ENCODE measurements at places on chromosomes 6 and 20. TPM values are rescaled to one million over a fixed set of nuclear protein-coding genes. Genes with fewer than 3 reads are reported as not detected.

DNA sequence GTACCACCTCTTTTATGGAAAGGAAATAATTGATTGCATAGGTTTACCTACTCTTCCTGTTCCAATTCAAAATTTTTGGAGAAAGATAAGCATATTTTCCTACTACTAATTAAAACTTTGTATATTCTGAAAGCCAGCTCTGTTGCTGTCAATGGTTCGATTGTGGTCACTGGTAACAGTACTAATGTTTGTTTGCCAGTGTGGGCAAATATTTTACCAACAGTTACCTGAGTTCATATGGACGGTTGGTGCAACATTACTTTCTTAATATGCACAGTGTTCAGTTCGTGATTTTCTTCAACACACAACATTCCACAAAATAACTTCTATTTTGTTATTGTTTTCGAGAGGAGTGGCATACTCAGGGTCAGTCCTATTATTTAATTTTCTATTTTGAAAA, 17.1 kb upstream of the CTAGE9 start:
- no peak for DNase-seq

- DNase-seq: no peak
These were observed 14.1 kb downstream of the NFATC2 start for GRCh38 chr20:51528263-51529027.

GRCh38 chr6:6057442-6058053, 50.8 kb upstream of the NRN1 start:
- peak; percentile 21 for DNase-seq

GRCh38 chr20:63280929-63281545, 8.4 kb downstream of the ARFGAP1 start:
- no peak for DNase-seq

DNA sequence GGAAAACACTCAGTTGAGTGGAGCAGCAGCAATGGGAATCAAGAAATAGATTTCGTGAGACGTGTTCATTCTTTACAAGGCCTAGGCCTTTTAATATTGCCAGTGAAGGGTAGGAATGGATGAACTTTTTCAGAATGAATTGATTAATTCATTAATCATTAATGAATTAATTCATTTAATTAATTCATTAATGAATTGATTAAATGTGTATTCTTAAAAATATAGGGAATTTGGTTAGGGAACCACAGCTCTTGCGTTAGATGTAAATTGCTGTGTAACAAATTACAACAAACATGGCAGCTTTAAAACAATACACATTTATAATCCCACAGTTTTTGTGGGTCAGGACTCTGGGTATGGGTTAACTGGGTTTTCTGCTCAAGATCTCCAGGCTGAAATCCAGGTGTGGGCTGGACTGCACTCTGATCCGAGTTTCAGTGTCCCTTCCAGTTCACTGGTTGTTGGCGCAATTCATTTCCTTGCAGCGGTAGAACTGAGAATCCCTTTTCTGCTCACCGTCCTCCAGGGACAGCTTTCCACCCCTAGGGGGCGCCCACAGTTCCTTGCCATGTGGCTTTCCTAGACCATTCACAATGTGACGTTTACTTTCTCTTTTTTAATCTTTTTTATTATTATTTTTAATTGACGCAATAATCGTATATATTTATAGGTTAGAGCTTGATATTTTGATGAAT, 32.8 kb upstream of the BCAS1 start:
- peak; percentile 74 for DNase-seq

- DNase-seq: no peak
These were observed 821 bp upstream of the TAAR5 start for GRCh38 chr6:132590362-132590761.

DNA sequence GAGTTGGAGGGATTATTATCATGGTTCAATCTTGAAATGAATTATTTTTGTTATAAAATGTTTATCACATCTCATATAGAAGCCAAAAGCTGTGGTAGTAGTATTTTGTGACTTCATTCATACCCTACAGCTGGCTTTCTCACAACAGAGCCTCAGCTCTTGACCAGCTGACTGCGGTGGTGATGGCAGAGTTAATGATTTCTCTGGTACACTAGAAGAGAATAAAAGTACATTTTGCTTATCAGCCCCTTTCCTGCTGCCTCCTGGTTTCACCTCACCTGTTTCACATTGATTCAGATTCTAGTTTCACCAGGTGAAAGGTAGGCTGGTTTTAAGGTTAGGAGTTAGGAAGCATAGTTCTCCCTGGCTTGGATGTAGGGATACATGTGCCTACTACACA, 55.7 kb downstream of the AFG1L start:
- no peak for DNase-seq

GRCh38 chr20:25476106-25477013, 68.9 kb downstream of the GINS1 start:
- no peak for DNase-seq

- DNase-seq: no peak
These were observed 2.6 kb downstream of the MICA start for GRCh38 chr6:31405996-31406395.

DNA sequence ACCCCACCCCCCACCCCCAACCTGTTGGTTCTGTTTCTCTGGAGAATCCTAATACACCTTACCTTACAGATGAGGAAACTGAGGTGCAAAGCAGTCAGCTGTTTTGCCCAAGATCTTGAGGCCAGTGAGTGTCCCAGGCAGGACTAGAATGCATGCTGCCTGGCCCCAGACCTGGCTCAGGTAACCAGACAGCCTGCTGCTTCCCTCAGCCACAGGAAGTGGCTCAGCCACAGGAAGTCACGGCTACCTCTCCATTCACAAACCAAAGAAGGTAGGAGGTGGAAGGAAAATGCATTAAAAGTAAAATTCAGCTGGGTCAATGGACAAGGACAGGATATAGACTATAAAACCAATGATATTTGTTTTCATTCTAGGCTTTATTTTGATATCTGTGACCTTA, 517.6 kb downstream of the CD83 start:
- DNase-seq: no peak

GRCh38 chr6:110537208-110538123, 61.1 kb upstream of the SLC22A16 start:
- peak; percentile 96 for DNase-seq

- no peak for DNase-seq
These were observed 264.5 kb downstream of the CD83 start for GRCh38 chr6:14381829-14382677.

- DNase-seq: no peak
These were observed 5.8 kb upstream of the CDC5L start for GRCh38 chr6:44381739-44382138.

DNA sequence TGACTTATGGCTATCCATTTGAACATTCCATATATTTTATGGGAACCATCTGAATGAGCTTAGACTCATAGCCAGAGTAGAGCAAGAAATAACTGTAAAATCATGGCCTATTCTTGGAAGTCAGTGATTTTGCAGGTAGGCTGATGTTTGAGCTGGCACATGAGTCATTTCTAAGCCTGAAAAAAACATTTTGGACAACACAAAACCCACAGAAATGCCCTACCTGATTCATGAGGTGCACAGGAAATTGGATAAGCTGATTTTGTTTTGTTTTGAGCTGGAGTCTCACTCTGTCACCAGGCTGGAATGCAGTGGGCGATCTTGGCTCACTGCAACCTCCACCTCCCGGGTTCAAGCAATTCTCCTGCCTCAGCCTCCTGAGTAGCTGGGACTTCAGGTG, 443.0 kb downstream of the PKHD1 start:
- DNase-seq: no peak

GRCh38 chr6:138235205-138235604, 16.9 kb upstream of the PBOV1 start:
- no peak for DNase-seq

DNA sequence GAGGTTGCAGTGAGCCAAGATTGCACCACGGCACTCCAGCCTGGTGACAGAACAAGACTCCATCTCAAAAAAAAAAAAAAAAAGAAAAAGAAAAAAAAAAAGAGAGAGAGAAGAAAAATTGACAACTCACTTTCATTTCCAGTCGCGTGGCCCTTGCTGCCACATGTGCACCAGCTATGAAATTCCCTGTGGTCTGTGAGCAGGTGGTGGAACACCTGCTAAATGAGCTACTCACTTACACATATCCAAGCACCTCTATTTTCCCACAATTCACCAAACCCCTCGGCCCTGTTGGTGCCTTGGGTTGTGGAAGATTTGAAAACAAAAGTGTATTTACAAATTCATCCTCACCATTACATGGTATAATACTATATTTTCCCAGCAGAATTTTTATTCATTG, 105.2 kb upstream of the ASF1A start:
- DNase-seq: no peak

GRCh38 chr6:79613912-79614311, 17.2 kb upstream of the SH3BGRL2 start:
- no peak for DNase-seq

DNA sequence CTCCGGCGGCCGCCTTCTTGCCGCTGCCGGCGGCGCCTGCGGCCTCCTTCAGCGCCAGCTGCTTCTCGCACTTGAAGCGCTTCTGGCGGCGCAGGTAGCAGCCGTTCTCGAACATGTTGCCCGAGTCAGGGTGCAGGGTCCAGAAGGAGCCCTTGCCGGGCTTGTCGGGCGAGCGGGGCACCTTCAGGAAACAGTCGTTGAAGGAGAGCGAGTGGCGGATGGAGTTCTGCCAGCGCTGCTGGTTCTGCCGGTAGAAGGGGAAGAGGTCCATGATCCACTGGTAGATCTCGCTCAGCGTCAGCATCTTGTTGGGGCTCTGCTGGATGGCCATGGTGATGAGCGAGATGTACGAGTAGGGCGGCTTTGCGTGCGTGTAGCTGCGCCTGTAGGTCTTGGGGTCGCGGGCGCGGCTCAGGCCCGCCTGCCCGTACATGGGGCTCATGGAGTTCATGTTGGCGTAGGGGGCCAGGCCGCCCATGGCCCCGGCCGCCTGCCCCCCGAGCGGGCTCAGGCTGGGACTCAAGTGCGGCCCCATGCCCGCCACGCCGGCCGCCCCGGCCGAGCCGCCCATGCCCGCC, 1.9 kb downstream of the FOXA2 start:
- DNase-seq: no peak

GRCh38 chr6:129267028-129267427, 384.1 kb downstream of the LAMA2 start:
- no peak for DNase-seq

DNA sequence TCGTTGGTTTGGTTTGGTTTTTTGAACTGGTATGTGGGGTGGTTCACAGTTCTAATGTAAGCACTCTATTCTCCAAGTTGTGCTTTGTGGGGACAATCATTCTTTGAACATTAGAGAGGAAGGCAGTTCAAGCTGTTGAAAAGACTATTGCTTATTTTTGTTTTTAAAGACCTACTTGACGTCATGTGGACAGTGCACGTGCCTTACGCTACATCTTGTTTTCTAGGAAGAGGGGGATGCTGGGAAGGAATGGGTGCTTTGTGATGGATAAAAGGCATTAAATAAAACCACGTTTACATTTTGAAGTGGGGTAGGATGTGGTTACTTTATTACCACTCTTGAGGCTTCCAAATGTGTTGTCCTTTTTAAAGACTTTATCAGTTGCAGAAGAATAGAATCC, 168.0 kb downstream of the ZMYND8 start:
- no peak for DNase-seq

DNA sequence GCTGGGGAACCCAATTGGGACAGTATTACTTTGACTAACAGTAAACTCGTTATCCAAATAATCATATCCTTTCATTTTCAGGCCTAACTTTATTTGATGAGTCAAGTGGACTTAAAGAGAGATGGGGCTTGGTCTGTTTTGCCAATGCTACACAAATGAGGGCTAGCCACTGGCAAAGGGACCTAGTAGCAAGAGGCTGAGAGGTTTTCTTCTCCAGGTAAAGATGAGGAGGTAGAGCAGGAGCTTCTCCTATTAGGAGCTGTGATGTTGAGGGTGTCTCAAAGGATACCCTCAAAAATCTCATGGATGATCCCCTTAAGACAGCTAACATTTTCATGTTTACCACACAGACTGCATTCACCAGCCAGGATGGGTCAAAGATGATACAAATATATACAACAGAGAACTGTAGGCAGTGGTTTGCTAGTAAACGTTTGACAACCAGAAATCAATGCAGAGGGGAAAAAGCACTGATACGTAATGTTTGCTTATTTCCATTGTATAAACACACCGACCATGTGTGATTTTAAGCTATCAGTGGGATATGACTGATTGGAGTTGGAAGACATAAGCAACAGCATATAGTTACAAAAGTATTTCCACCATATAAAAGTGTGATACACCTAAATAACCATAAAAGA, 153.3 kb downstream of the IBTK start:
- no peak for DNase-seq

DNA sequence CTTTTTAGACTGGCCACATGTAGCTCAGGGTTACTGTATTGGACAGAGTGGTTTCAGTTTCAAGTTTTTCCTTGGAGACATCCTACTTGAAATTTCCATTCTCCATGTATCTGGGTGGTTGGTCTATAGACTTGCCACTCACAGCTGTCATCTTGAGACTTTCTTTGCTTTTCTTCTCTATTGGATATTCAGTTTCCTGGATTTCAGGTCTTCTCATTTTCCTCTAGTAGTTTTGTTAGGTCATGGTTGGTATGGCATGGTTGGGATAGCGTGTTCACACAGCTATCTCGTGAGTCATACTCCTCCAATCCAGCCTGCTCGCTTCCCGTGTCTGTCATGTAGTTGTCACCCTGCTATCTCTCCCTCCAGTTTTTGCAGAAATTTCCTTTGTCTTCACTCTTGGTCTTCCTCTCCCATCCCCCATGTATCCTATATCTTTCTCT, 48.3 kb downstream of the PTPN1 start:
- DNase-seq: peak; percentile 72

DNA sequence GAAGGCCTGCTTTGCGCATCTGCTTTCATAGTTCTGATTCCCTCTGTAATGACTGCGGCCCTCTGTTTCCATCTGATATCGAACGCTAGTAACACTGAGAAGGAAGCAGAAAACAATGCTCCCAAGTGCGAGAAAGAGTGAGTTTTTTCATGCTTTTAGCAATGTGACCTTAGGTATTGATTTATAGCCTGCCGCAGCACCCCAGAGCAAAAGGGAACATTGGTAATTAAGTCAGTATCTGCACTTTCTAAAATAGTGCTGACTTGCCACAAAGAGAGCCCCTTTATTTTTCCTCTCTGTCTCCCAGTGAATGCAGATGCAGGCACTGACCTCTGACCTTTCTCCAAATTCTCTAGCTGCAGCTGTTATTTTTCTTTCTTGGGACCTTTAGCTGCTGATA, 129.8 kb downstream of the HDGFL1 start:
- DNase-seq: no peak

Gene TNFRSF6B
- 6.7 TPM for total RNA-seq

Gene NKAPL
- total RNA-seq: 3.3 TPM

Gene EZR
- 55.2 TPM for total RNA-seq

Gene RIN2
- 61.4 TPM for total RNA-seq

Gene OPRL1
- total RNA-seq: 2.6 TPM

Gene SCUBE3
- total RNA-seq: under 0.01 TPM

Gene DSP
- under 0.01 TPM for total RNA-seq

Gene SLC16A10
- not detected for total RNA-seq

Gene AKIRIN2
- total RNA-seq: 33.7 TPM

Gene CTCFL
- not detected for total RNA-seq

Gene LIN28B
- not detected for total RNA-seq

Gene WFDC10B
- not detected for total RNA-seq

Gene GNMT
- not detected for total RNA-seq

Gene METTL24
- 2.6 TPM for total RNA-seq

Gene PROKR2
- total RNA-seq: not detected

Gene ID4
- 0.83 TPM for total RNA-seq

Gene CLPSL1
- not detected for total RNA-seq

Gene PHIP
- total RNA-seq: 26.1 TPM
